ENCODE measurements at places on chromosomes 16 and 17.

DNA sequence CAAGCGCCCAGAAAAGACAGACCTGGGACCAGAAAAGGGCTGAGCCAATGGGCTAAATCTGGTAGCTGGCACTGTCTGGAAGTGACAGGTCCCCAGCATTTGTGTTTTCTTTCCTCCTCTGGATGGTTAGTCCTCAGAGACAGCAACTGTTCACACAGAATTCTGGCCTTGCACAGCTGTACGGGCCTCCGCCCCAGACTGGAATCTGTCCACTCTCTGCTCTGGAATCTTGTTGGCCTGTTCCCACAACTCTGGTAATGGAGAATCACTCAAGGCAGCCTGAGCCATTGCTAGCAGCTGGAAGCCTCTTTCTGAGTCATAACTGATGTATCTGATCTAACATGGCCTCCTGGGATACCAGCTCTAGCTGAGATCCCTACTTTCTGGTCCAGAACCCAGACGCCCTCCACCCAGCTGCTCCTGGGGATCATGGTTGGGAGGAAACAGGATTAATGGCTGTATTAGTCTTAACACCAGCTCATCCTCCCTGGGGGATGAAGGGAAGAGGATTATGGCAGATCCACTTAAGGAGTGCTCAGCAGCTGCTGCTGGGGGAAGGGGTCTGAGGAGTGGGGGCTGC is 9.1 kb downstream of the ZNF668 start:
- DNase-seq: no peak

DNA sequence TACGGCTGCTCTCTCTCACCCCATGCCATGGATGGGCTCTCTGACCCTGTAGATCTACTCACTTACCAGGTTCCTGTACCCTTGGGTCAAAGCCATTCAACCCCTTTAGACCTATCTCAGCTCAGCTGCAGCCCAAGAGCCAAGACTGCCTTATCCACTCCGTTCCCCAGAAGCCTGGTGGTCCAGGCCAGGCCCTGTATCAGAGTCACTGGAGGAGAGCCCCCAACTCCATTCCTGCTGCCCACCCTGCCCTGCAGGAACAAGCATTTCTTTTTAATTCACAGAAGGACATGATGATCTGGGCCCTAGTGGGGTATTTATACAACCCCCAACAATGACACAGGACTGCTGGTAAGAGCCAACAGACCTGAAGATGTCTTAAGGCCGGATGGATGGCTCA is 76.8 kb downstream of the AIPL1 start:
- DNase-seq: no peak

DNA sequence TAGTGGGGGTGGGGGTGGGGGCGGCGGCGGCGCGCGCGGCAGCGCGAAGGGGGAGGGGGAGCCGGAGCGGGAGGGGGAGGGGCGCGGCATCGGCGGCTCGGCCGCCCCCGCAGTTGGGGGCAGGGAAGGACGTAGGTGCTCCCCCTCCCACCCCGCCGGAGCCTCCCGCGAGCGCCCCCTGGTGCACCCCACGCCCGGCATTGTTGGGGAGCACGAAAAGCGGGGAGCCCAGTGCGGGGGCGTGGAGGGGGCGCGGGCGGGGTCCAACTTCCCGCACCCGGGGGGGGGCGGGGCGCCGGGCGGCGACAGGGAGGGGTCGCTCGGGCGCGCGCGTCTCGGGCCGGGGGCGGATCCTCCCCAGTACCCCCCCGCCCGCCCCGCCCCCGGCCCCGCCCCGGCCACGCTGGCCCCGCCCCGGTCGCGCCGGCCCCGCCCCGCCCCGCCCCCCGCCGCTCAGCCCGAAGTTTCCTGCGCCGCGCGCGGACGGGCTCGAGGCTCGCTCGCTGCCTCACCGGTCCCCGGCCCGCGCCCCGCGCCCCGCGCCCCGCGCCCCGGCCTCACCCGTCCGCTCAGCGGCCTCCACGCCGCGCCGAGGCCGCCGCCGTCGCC is at the start of gene CACNA1H:
CACNA1H (plus strand) TSS at position 456 of the 609 bp plus-strand sequence. CDS start 632 bp downstream, outside the sequence.
- peak; percentile 58 for DNase-seq

- DNase-seq: no peak
Observed at GRCh38 chr17:67922503-67922902, 73.8 kb downstream of the C17orf58 start.

GRCh38 chr16:49701789-49702494 is 154.0 kb downstream of the ZNF423 start:
- DNase-seq: no peak

DNA sequence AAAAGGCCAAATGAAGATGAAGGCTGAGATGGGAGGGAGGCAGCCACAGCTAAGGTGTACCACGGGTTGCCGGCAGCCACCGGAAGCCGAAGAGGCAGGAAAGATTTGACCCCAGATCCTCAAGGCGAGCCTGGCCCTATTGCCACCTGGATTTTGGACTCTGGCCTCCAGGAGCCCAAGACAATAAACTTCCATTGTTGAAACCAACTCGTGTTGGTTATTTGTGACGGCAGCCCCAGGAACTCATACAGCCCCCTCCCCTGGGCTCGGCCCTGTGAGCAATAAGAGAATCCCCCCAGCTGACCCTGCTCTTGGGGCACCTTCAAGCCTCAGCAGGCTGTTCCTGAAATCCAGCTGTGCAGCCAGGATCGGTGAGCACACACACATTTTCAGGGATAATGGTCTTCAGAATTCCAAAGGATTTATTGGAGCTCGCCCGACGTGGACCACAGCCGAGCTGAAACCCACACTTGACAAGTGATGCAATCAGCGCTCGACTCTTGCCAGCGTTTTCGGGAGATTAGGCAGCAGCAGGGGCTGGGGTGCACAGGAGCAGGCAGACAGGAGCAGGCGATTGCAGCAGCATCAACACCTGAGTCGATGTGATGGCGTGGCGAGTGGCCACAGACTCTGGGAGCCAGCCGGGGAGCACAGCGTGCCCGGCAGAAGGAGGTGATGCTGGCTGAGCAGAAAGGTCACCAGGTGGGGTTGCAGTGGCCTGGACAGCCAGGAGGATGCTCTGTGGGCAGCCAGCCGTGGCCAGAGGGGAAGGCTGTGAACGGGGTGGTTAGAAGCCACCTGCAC is 22.4 kb upstream of the CBX4 start:
- no peak for DNase-seq

DNA sequence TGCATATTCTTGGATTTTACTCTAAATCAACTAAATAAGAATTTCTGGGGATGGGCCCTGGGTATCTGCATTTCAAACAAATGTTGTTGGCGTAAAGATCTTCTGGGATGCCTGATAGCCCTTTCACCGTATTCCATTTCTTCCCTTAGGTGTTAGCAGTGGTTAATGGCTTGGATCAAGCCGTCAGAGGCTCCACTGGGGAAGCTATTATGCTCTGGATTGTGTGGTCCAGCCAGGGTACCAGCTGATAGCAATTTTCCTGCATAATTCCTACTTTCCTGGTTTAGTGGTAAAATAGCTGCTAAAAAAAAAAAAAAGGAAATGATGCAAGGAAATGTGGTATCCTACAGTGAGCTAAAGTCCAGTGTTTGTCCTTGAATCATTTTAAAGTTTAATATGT is 365.1 kb downstream of the CDH8 start:
- no peak for DNase-seq

DNA sequence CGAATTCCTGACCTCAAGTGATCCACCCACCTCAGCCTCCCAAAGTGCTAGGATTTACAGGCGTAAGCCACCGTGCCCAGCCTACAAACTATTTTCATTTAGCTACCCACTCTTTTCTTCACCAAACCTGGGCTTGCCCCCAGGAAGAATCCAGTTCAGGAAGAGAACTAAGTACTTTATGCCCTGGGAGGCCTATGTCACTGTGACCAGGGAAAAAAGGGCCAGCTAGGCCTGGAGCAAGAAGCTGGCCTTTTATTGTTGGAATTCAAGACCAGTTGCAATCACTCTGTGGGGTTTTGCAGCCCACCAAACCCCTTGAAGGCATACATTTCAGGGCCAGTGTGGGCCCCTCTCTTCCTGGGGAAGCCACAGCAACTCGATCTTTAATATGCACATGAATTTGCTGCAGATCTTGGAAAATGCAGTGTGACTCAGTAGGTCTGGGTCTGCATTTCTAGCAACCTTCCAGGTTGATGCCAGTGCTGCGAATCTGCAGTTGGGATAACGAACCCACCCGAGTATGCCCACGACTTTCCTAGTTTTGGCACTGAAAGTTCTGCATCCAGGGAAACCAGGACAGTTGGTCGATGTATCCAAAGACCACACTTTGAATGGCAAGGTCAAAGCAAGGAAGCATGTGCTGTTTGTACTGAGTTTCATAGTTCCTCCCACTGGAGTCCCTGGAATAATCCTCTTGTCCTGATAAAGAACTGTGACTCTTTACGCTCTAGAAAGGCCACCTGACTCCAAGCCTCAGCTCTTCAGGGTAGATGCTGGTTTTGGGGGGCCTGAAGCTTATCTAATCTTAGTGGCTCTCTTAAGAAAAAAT is 7.2 kb upstream of the MRPS23 start:
- DNase-seq: no peak

DNA sequence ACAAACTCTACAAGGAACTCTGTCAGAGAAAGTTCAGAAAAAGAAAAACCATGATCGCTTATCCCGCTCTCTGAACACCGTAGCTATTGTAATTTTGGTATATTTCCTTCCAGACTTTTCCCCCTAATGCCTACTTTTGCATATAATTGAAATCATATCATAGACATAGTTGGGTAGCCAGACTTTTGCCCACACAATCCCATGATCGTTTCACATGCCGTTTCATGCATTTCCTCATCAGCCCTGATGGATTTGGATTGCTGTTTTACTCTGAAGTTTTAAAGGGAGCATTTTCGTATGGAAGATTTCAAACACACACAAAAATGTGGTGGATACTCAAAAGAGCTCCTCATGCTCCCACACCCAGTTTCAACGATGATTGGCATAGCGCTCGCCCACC is 31.3 kb downstream of the COX4I1 start:
- no peak for DNase-seq

GRCh38 chr17:19370493-19370960 is 7.8 kb upstream of the MAPK7 start:
- DNase-seq: no peak

DNA sequence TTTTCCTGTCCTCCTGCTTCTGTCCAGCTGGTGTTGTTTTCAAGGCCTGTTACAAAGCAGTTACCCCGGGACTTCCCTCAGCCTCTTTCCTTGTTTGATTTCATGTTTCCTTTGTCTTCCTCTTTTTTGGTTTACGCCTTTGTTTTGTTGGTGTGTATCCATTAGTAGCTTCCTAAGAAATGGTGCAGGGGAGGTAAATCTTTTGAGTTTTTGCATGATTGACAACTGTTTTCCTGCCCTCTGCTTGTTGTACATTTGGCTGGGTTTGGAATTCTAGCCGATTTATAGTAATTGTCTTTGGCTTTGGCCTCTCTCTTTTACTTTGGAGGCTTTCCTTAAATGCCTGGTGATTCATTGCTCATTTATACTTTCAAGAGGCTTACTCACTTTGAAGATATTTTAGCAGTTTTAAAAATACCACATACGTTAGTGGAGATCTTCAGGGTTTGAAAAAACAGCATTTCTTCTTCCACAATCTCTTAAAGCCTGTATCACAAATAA is 32.8 kb downstream of the DNAH2 start:
- DNase-seq: no peak

DNA sequence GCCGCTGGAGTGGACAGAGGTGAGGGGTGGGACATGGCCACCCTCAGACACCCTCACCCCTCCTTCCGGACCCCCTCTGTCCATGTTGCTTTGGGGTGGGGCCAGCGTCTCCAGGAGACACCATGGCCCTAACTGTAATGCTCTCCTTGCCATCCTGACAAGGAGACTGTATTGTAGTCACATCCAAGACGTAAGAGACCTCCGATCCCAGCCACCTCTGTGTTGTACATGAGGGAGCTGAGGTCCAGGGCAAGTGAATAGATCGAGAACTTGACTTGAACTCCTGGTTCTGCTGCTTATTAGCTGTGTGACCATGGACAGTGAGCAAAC is 30.2 kb downstream of the POLR3E start:
- DNase-seq: no peak

GRCh38 chr17:15257258-15257788 is 7.8 kb downstream of the PMP22 start:
- peak; percentile 47 for DNase-seq

DNA sequence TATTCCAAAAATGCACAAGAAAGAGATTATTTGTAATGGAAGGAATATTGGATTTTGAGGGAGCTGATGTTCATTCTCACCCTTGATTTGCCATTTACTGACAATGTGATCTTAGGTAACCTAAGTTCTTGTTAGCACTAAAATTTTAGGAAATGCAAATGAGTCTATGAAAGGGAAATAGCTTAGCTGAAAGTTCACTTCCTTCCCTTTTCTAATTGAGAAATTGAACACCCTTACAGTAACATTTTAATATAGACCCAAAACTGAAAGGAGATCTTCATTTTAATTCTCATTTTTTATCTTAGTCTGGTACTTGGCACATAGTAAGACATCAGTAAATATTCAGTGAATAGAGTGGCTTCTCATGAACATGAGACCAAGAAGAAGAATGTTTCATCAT is 10.9 kb upstream of the WSB1 start:
- no peak for DNase-seq

GRCh38 chr17:56441308-56441707 is 152.2 kb upstream of the NOG start:
- no peak for DNase-seq

- DNase-seq: no peak
Observed at GRCh38 chr17:17843096-17843495, 6.3 kb upstream of the SREBF1 start.

GRCh38 chr17:81733507-81734404 is 21.7 kb downstream of the SLC25A10 start:
- peak; percentile 75 for DNase-seq

DNA sequence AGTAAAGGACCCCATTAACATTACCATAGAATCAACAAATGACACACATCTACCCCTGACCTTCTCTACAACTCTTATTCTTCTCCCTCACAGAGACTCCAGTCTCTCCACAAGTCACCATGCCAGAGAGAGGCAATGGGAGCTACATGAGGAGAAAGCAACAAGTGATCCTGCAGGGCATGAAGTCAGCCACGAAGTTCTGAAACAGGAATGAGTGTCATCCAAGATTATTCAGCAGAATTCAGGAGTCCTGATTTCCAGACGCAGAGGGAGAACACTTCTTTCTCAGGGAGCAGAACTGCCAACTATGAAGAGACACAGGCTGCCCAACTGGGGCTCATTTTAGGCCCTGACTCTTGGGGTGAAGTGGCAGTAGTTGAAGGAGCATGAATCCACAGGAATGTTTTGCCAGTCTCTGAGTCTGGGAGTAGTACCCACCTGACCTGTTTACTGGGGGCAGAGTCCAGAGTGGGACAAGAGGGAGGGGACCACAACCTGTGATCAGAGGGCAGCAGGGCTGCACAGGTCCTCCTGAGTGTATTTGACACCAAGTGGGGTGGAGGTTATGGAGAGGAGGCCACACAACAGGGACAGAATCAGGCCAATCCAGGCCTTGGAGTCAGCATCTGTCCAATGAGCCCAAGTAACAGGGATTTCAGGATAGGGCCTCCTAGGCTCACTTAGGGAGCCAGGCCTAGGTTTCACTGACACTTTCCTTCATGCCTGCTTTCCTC is 2.4 kb upstream of the MTMR4 start:
- DNase-seq: no peak
